ENCODE measurements at places on chromosomes 4 and X.
A peak's percentile ranks its signal among the peaks of the same experiment; 100 is the strongest.

DNA sequence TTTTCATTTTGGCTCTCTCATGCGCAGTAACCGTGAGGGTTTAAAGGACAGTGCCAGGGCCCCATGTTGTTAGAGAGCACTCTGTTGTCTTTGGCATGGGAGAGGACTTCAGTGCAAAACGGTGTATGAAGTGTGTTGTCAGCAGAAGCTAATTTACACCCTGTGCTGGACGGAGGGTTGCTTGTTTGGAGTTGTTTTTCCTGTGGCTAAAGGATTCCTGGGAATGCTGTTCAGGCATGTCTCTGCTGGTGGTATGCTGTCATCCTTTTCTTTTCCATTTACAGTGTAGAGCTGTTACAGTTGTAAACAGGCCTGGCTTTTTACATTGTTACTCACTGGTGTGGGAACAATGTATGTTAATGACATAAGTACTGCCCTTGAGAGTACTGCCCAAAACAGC lies 206.3 kb downstream of the CBR4 start:
- DNase-seq = no peak

- DNase-seq = no peak
These were observed 38.1 kb upstream of the NOCT start for GRCh38 chr4:138977524-138977923.

GRCh38 chr4:150206954-150207353 lies 128.7 kb downstream of the DCLK2 start:
- no peak for DNase-seq

- DNase-seq = no peak
These were observed 42.0 kb upstream of the PRKG2 start for GRCh38 chr4:81257021-81257420.

DNA sequence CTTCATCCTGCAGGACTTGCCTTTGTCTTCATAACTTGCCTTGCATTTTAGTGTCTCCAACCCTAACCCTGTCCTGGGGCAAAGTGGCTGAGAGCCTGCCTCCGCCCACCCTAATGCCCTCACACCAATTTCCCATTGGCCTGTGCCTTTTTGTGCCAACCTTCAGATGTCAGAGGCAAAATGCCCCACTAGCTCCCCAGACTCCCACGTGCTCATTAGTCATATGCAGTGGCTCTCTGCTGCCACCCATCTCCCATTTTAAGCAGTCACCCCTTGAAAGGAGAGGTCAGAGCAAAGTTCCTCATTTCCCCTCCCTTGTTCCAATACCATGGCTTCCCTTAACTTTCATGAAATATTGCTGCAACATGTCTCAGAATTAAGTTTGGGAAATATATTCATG lies 74.8 kb upstream of the PASD1 start:
- no peak for DNase-seq

DNA sequence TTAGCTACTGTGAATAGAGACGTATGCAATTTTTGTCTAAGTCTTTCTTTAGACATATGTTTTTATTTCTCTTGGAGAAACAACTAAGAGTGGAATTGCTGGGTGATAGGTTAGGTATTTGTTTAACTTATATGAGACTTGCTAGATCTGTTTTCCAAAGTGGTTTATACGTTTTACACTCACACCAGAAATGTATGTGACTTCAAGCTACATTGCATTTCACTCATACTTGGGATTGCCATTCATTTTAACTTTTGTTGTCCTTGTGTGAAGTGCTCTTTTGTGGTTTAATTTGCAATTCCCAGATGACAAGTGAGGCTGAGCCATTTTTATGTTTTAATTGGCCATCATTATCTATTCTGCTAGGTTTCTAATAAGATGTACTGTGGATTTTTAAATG lies 817.2 kb downstream of the GLUD2 start:
- DNase-seq = no peak

DNA sequence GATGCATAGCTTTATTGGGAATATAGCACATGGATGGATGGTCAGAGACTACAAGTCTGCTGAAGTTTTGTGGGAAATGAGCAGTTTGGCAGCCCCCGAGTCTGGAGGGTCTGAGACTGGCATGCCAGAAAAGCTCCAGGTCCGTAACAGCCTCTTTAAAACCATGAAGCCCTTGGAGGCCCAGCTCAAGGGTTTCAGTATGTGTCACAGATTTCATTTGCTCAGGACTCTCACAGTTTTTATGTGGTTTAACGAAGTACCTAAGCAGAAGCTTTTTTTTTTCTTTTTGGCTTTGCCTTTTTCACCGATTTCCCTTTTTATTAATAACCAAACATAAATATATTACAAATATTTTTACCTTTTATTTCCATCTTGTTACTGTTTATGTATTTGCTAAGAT lies 30.6 kb upstream of the TMEM184C start:
- DNase-seq = no peak

- no peak for DNase-seq
These were observed 2.1 kb downstream of the SEL1L3 start for GRCh38 chr4:25860586-25861279.

DNA sequence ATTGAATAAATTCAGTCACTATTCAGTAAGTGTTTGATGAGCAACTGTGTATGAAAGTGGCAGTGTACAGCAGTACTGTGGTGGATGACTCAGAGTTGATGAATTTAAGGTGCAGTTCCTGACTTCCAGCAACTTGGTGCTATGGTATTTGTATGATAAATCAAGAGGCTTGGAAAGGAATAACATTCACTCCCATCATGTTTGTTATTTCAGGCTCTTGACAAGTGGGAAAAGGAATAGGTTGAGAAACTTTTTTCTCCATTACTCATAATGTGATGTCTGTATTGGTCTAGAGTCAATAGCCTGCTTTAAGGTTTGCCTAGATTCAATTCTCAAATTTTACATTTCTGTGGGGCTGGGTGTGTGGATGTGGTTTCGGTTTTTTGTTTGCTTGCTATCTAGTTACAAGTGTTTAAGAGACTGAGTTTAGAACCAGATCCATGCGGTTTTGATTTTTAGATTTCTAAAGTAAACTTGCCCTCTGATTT lies 35.1 kb upstream of the CYP2U1 start:
- no peak for DNase-seq

DNA sequence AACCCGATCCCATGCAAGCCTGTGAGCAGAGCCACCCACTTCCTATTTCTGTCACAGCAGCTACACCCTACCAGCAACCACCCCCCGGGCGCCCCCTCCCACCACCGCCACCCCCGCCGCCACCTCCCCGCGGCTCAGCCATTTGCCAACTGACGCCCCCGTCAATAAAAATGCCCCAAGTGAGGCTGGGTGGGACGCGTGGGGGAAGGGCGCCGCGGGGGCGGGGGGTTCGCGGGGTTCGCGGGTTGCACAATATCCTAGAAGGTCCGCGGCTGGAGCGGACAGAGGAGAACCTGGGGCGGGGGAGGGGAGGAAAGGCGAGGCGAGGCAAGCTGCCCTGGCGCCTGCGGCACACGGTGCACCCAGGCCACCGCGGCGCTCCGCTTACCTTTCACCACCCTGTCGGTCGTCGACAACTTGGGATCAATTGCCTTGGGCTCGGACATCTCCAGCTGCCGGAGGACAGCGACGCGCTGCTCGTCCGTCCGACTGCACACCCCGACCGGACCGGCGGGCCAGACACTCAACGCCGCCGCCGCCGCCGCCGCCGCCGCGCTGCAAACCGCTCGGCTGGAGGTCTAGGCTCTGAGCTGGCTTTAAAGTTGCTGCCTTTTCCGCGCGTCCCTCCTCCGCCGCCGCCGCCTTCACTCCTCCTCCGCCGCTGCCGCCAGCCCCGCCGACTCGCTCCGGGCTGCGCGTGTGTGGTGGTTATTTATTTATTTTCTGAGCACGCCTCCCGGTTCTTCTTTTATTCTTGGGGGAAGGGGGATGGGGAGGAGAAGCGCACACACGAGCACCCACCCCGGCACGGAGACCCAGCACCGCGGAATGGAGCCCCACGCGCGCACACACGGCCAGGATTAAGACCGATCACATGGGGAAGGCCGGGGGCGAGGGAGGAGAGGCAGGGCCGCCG lies 717 bp downstream of the PPP3CA start:
- peak; percentile 14 for DNase-seq
